ENCODE measurements at places on chromosomes 7 and 10.

DNA sequence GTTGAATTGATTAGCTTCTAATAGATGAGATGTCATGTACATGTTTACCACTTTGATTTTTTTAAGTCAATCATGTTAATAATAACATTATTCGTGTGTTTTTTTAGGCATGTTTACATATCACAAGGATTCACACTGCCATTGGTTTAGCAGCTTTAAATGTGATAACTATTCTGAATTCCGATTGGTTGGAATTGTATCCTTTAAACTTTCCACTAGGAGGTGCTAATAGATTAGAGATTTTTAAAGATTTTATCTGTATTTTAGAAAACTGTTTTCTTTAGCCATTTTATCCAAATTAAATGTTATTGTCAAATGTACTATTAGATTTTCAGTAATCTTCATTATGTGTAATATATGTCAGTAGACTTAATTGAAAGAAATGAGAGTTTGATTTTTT lies 83.2 kb downstream of the HECTD2 start:
- DNase-seq = peak; percentile 59

DNA sequence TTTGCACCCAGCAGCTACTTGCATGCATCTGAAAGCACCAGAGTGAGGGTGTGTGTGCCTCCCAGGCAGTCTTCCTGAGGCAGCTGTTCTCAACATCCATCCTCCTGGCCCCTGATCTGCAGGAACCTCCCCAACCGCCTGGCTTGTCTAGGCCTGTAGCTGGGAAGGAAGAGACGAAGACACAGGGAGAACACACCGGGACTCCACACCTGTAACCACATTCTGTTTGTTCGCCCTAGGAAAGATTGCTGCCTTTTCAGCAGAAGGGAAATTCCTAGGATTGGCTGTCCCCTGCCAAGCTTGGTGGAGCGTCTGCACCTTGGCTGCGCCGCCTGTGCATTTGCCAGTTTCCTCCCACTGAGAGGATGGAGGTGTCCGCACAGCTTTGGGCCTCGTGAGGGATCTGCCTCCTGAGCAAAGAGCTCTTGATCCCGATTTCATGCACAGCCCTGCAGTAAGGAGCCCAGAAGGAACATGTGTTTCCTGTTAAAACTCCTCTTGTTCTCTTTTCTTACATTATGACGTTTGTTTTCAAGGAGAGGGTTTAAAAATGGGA lies 154.6 kb downstream of the TPST1 start:
- DNase-seq = no peak

GRCh38 chr7:45911311-45911710 lies 9.8 kb downstream of the IGFBP3 start:
- DNase-seq = no peak

GRCh38 chr10:15843695-15844094 lies 16.6 kb downstream of the MINDY3 start:
- DNase-seq = no peak

DNA sequence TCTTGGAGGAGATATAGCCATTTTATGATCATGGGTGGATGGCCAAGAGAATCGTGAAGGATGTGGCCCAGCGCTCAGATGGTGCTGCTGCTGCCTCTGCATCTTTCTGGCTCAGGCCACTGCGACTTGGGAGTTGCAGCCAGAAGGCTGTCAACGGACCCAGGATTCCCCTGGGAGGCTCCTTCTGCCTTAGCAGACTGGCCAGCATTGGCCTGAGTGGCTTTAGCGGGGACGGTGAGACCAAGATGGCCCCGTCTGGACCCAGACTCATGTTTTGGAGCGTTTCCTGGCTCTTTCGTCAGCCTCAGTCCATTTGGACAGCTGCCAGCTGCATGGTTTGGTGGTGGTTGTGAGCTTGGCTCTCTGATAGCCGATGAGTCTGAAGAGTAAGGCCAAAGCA lies 97.2 kb downstream of the GALNT17 start:
- no peak for DNase-seq

- peak; percentile 46 for DNase-seq
Measured at GRCh38 chr7:117750612-117751563, 122.4 kb downstream of the CTTNBP2 start.

DNA sequence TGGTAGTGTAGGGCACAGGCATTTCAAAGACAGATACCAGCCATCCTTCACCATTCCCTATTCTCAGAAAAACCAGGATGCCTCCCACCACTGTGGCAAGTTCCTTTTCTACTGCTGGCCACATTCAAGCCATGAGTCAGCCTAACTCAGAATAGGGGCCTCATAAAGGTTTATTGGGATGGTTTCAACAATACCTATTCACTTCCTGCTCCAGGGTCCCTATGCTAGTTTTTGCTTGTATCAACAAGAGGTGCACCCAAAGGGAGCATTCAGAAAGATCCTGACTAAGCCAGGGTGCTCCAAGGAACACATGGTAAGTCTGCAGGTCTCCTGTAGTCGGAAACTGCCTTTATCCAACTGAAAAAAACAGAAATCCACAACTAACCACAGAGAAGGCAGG lies 76.9 kb upstream of the EGR2 start:
- DNase-seq = no peak

DNA sequence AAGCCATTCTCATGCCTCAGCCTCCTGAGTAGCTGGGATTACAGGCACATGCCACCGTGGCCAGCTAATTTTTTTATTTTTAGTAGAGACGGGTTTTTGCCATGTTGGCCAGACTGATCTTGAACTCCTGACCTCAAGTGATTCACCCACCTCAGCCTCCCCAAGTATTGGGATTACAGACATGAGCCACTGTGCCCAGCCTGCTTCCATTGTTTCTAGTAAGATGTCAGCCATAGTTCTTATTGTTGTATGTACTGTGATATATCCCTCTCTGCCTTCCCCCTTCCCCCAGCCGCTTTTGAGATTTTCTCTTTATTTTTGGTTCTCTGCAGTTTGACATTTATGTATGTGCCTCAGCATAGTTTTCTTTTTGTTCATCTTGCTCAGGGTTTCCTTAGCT lies 87.9 kb upstream of the KLF14 start:
- no peak for DNase-seq

- DNase-seq = no peak
Measured at GRCh38 chr10:43703286-43703685, 54.6 kb upstream of the ZNF32 start.

DNA sequence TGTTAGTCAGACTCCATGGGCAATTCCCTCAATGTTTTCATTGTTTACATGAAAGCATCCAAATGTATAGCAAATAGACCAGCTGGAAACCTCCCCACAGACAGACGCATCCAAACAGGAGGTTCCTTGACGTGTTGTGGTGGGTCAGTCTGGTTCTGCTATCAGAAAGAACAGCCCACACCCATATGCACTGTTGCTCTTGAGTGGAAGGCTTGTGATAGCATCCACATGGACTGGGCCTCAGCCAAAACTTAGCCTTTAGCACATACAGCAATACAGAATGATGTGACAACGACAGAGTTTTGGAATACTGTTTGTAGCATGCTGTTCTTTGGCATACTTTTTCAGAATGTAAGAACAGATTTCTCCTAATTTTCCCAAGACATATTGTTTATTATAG lies 299.2 kb upstream of the ETV1 start:
- DNase-seq = no peak

DNA sequence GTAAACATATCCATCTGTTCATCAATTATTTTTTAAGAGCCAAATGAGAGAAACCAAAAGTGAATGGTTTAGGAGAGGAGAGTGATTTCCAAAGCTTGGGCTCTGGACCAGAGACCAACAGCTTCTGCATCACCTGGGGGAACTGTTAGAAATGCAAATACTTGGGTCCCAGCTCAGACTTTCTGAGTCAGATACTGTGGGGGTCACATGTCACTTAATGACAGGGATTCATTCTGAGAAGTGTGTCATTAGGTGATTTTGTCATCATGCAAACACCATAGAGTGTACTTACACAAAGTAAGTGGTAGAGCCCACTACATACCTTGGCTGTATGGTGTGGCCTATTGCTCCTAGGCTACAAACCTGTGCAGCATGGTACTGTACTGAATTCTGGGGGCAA lies 128.5 kb upstream of the PRR15 start:
- no peak for DNase-seq

DNA sequence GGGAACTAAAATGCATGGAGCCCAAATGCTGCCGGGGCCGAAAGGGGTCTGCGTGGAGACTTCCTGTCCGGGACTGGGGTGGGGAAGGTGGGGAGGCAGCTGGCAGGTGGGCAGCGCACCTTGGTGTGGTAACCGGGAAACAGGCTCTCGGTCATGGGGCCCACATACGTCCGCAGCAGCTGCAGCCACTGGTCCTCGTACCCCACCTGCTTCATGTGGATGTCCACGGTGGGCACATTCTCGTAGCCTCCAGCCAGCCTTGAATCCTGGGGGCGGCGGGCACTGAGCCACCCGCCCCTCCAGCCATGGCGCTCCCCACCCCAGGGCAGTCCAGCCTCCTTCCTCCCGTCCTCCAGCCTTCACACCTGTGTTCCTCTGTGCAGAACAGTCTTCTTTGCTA lies 6.6 kb upstream of the MOGAT3 start:
- no peak for DNase-seq

DNA sequence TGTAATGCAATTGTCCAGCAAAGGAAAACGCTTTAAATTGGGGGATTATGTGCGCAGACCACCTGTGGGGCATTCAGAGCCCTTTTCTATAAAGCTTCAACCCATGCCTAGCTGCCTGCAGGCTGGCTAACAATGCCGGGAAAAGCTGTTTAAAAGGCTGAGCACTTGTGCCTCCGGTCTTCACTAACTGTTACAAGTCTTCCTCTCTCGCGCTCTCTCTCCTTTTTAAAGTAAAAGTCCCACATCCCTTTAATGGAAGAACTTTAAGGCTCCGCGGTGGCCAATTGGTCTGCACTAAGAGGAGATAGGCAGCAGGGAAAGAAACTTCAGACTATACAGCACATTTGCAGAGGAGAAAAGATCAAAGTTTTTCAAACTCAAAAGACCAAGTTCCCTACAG lies 4.6 kb downstream of the FZD8 start:
- DNase-seq = no peak

DNA sequence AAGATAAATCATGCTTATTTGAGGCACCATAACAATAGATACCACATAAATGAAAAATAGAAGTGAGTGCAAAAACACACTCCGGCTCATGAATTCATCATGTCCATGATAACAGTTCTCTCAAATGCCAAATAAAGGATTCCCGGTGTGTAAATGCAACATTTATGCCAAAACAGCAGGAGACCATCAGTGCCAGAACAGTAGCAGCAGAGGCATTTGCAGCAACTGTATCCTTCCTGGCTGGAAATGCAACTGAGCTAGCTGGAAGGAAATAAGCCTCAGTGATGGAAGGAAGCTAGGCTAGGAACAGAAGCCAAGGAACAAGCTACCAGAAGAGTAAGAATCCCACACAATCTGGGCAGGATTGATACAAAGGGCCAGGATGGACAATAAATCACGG lies 79.9 kb upstream of the THSD7A start:
- no peak for DNase-seq

- no peak for DNase-seq
Measured at GRCh38 chr10:110772454-110773025, 99.2 kb upstream of the PDCD4 start.

GRCh38 chr10:118596426-118597124 lies 1.1 kb upstream of the PRLHR start:
- no peak for DNase-seq

DNA sequence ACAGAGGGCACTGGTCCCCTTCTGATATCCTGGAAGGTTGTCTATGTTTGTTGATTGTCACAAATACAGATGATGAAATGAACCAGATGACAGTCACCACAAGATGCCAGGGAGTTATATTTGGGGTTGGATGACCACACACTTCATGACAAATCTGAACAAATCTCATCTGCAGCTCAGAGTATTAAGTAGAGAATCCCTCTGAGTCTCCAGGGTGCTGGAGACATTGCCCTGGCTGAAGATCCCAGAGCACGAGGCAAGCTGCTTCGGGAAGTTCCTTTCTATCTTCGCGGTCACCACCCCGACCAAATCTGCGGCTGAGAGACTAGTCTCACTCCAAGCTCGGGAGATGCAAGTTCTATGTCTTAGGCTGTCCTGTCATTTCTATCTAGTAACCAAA lies 9.0 kb downstream of the DENND2A start:
- DNase-seq = no peak

GRCh38 chr7:104895522-104896236 lies 118.3 kb upstream of the KMT2E start:
- no peak for DNase-seq

- no peak for DNase-seq
Measured at GRCh38 chr10:71575934-71576801, 143.4 kb downstream of the C10orf105 start.

DNA sequence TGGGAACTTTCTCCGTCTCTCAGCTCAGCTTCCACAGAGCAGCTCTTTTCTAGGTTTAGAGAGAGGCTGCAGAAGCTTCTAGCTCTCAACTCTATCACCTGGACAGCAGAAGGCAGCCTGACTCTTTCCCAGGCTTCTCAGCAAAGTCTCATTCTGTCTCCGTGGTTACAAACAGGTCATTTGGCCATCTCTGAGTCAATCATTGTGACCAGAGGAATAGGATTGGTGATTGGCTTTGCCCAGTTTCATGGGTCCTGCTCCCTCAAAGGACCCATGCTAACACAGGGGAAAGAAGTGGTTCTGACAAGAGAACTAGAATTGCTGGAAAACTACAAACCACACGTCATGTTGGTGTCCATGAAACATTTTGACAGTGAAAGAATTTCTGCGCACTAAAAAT lies 43.6 kb downstream of the PRR15 start:
- no peak for DNase-seq

- no peak for DNase-seq
Measured at GRCh38 chr10:71312220-71312619, 6.8 kb upstream of the SLC29A3 start.

GRCh38 chr10:95374597-95375209 lies 83.9 kb upstream of the PDLIM1 start:
- peak; percentile 69 for DNase-seq

GRCh38 chr7:105474045-105474444 lies 48.0 kb downstream of the PUS7 start:
- no peak for DNase-seq

GRCh38 chr10:14531974-14532373 lies 201.2 kb upstream of the FRMD4A start:
- DNase-seq = peak; percentile 20

GRCh38 chr10:29344073-29344820 lies 55.4 kb downstream of the LYZL1 start:
- no peak for DNase-seq

DNA sequence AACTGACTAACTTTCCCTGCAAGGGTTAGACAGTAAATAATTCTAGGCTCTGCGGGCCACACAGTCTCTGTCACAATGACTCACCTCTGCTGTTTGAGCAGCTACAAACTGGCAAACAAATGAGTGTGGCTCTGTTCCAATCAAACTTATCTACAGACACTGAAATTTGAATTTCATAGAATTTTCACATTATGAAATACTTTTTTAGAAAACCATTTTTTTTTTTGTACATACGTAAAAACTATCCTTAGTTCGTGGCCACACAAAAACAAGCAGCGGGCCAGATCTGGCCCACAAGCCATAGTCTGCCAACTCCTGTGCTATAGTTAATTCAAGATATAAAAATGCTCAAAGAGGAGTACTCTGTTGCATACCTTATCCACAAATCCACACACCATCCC lies 32.6 kb downstream of the PIP4K2A start:
- peak; percentile 79 for DNase-seq

GRCh38 chr7:37007691-37008090 lies 283.4 kb upstream of the AOAH start:
- DNase-seq = no peak
